Hematopoietic multipotent progenitor cell (in vitro differentiated cells): ENCODE measurements at places on chromosomes 6 and 20.

DNA sequence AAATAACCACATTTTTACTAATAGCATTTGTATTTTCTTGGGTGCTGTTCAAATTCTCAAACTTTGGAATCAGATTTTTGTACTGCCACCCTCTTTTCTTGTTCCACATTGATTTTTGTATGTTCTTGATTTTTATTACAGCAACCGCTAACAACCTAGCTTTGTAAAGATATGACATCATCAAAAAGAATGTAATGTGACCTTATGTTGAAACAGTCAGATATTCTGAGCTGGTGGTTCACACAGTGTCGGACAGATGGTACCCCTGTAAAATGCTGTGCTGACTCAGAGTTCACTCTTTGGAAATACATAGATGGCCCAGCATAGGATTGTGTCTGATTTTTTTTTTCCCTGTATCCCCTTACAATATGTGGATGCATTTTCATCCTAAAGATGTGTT lies 118.9 kb downstream of the QKI start:
- DNase-seq, result no peak

DNA sequence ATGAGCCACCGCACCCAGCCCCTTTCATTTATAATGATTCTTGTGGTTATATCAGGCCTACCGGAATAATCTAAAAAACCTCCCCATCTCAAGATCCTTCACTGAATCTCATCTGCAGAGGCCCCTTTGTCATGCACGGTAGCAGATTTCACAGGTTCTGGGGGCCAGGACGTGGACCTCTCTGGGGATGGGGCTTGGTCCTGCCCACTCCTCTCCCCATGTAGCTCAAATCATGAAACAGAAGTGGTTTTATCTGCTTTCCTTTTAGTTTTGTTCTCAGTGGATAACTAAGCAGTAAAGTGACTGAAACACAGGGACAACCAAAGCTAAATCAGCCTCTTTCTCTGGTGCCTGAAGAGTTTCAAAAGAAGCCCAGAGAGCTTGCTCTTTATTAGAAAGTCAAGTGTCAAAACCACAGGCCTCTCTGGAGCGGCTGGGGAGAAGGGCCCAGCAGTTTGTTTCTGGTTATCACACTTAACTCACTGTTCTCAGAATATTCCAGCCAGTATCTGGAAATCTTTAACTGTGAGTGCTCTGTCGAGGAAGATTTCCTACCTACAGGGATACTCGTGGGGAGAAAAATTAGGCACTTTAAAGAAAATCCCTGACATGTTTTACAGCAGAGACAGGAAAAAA lies 60.6 kb upstream of the FAM184A start:
- DNase-seq, result no peak

DNA sequence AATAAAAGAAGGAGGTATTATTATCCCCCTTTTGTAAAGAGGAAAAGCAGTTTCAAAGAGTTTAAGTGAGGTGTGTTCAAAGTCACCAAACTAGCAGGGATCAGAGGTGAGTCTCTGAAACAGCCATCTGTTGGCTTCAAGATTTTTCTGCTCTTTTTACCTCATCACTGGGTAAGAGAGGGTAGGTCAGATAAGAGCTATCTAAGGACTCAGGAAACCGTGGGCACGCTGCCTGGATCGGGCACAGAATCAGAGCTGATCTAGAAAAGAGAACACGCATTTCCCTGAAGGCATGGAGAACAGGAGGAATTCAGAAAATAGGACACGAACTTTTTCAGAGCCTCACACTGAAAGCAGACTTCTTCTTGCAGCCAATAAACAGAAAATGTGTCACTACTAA lies 65.8 kb upstream of the LY86 start:
- DNase-seq, result no peak

DNA sequence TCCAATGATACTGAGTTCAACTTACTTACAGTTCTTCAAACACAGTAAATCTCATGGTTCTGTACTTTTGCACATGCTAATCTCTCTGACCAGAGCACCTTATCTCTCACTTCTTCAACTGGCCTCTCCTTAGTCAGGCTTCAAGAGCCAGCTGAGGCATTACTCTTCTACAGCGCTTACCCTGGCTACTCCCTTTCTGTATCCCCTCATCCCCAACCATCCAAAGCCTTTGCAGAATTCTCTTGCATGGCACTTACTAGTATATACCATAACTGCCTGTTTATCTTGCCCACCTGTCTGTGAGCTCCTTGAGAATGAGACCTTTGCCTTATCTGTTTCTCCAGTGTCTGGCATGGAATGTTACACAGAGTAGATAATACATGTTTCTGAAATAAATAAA lies 49.2 kb downstream of the SESN1 start:
- DNase-seq, result no peak

- DNase-seq, result no peak
These were observed 1.2 kb downstream of the HIVEP1 start for GRCh38 chr6:12013307-12013719.
